ENCODE measurements at places on chromosomes 16 and 17. TPM values are rescaled to one million over a fixed set of nuclear protein-coding genes. Genes with fewer than 3 reads are reported as not detected.

GAS2L2 gene
- under 0.01 TPM for total RNA-seq

AXIN2 gene
- total RNA-seq, result 39.5 TPM

SHISA9 gene
- 13.9 TPM for total RNA-seq

PLA2G10 gene
- total RNA-seq, result not detected

CCL7 gene
- total RNA-seq, result not detected

TNRC6C gene
- 26.9 TPM for total RNA-seq

ABCA8 gene
- 4.5 TPM for total RNA-seq

CACNG1 gene
- under 0.01 TPM for total RNA-seq

MYADML2 gene
- total RNA-seq, result 0.41 TPM

ASGR2 gene
- not detected for total RNA-seq

CACNG4 gene
- 33.4 TPM for total RNA-seq

DOC2A gene
- total RNA-seq, result 11.8 TPM

DDX19B gene
- total RNA-seq, result 25.3 TPM

CCL17 gene
- not detected for total RNA-seq

OR1A2 gene
- total RNA-seq, result not detected

TERB1 gene
- total RNA-seq, result 0.41 TPM

CSHL1 gene
- total RNA-seq, result not detected

PRSS21 gene
- not detected for total RNA-seq

KRTAP4-5 gene
- not detected for total RNA-seq

MRM1 gene
- total RNA-seq, result 3.3 TPM

NPIPA8 gene
- total RNA-seq, result 4.9 TPM

KRTAP3-1 gene
- total RNA-seq, result not detected

CLEC19A gene
- under 0.01 TPM for total RNA-seq

UNC45B gene
- total RNA-seq, result under 0.01 TPM

METTL26 gene
- 31.8 TPM for total RNA-seq

TMEM220 gene
- 1.2 TPM for total RNA-seq
